ENCODE measurements at places on chromosomes 12 and 14.

GRCh38 chr12:62632411-62632918 is 165.8 kb downstream of the MON2 start:
- peak; percentile 24 for DNase-seq

GRCh38 chr12:77133566-77133965 is 68.2 kb upstream of the E2F7 start:
- peak; percentile 57 for DNase-seq

GRCh38 chr14:71165121-71166031 is 258.1 kb downstream of the PCNX1 start:
- peak; percentile 24 for DNase-seq

GRCh38 chr14:93044121-93044520 is 71.6 kb downstream of the ITPK1 start:
- DNase-seq = no peak

DNA sequence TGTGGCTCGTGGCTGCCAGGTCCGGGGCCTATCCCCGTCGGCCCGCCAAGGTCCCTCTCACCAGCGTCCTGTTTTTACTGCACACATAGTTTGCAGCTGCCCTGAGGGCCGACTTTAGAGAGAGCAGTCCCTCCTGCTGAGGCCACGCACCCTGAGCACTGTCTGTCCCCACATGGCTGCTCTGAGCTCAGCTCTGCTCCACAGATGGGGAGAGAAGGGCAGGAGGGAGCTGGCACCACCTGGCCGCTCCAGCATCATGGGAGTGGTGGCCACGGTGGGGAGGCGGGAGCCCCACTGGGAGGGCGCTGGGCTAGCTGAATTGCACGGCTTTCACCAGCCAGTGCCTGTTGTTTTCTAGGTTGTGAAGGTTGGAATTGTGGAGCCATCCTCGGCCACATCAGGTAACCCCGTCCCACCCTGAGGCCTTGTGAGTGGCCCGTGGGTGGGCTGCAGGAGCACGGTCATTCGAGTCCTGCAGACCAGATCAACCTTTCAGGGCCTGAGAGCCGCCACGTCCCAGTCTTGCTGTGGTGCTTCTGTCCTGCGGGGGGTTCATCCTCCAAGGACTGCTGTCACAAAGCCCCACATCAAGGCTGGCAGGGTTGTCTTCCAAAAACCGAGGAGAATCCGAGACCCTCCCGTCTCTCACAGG is 7.4 kb upstream of the TEX22 start:
- no peak for DNase-seq

Measured in iris pigment epithelial cell (primary cell).